ENCODE measurements at places on chromosomes 12 and 14.
A peak's percentile ranks its signal among the peaks of the same experiment; 100 is the strongest.

GRCh38 chr14:73238424-73238852, 1.1 kb downstream of the PAPLN start:
- no peak for DNase-seq

DNA sequence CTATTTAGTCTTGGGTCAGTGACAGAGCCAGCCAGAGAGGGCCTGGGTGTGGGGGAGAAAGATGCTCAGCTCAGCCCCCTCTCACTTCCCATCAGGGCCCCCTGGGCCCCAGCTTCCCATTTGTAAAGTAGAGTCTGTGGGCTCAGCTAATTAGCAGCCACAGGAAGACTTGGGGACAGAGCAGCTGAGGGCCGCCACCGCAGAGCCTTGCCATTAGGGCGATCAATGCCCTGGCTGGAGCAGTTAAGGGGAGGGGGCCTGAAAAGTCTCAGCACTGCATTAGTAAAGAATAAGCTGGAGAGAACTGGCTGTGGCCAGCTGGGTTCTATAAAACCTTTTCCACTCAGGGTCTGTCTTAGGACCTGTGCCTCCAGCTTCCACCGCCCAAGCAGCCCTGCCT, 2.7 kb downstream of the PLEKHD1 start:
- DNase-seq = peak; percentile 72

- DNase-seq = no peak
Observed at GRCh38 chr12:113758165-113758924, 207.8 kb downstream of the RBM19 start.

- DNase-seq = no peak
Observed at GRCh38 chr12:47236109-47236714, 156.5 kb upstream of the AMIGO2 start.

- no peak for DNase-seq
Observed at GRCh38 chr12:32470936-32471470, 71.6 kb downstream of the FGD4 start.

GRCh38 chr14:91279354-91279753, 34.9 kb upstream of the GPR68 start:
- no peak for DNase-seq

GRCh38 chr12:115640929-115641328, 636.6 kb downstream of the MED13L start:
- no peak for DNase-seq

DNA sequence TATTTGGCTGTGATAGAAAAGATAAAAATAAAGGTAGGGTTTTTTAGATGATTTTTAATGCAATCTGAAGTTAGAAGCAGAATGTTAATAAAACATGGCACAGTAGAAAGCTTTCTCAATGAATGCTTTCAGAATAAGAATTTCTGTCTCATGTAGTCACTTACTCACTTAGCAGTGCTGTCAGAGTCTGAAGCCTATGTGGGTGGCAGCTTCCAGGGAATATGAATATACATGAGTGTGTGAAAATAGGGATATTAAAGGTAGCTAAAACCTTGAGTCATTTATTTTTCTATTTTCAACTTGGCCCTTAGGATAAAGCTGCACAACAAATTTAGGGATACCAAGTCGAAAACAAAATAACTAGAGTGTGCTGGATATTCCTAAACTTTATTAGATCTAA, 427.9 kb downstream of the AEBP2 start:
- no peak for DNase-seq

DNA sequence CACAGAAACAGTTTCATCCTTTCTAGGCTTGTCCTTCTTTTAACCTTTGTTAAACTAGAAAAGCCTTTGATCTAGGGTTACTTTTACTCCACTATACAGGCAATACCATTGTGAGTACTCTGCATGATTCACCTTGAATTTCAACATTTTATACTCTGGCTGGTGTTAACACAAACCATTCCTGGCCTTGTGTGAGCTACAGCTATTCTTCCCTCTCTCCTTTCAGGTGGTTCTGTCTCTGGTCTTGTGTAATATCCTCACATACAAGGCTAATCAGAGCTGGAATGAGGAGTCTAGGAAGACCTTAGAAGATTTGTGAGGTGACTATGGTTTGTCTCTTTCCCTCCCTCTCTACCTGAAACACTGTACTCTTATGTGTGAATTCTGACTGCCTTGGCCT, 837.4 kb upstream of the USP15 start:
- DNase-seq = no peak

DNA sequence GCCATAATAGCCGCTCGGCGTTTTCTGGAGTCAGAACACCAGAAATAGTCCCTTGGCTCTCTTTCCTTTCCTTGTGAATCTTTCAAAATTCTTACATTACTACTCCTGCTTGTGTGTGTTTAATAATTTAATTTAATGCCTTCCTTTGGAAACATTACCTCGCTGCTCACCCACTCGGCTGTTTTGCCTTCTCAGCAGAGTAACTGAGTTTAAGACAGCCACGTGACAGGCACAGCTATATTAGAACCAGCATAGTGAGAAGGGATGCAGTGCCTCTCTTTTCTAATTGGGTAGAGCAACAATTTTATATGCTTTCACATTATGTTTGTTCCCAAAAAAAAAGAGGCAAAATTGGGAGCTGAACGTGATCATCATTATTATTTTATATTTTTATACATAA, 107.6 kb downstream of the ETV6 start:
- DNase-seq = no peak

DNA sequence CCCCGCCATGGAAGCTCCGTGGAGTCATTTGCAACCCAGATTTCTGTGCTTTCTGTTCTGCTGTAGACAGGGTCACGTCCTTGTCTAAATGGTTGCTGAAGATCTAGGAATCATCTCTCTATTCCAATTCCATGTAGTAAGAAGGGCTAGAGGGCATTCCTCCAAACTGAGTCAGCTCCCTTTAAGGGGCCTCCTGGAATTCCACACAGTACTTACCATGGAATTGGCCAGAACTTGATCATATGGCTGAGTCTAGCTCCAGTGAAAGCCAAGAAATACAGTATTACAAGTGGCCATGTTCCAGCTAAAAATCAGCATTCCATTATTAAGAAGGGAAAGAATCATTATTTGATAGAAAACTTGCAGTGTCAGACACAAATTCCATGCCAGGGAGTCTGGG, 171.9 kb downstream of the PRKCH start:
- DNase-seq = no peak

DNA sequence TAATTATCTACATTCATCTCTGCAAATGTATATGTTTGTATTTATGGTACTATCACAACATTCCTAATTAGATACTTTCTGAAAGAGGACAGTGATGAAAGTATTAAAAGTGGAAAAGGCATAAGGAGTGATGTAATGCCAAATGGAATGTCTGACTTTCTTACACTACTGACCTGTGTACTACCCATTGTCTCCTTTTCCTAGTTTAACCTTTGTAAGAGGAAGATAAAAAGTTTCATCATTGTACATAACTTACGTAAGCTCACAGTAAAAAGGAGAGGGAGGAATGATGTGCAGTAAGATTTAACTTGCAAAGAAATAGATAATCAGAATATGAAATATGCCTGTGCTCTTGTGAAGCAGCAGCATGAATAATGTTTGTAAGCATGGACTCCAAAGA, 55.9 kb downstream of the SOX5 start:
- no peak for DNase-seq

- no peak for DNase-seq
Observed at GRCh38 chr12:28569698-28570411, 379.6 kb downstream of the CCDC91 start.

GRCh38 chr12:97167598-97167997, 260.5 kb downstream of the NEDD1 start:
- DNase-seq = no peak

GRCh38 chr12:86917121-86917520, 660.9 kb upstream of the MGAT4C start:
- no peak for DNase-seq

DNA sequence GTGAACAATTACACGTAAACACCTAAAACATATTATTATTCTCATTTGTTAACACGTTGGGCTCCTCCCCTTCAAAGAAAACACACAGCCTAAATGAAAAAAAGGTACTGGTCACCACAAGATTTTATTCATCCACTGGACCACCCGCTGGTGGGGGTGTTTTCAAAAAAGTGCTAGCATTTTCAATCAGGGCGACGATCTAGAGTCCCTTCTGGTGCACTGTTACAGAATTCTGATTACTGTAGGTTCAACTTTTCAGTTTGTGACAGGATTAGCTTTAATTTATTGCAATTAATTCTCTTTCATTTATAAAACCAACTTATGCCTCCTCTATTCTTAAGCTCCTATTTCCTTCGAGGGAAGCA, 443 bp downstream of the MAGOHB start:
- DNase-seq = no peak
